ENCODE measurements at places on chromosomes 16 and 17.

GRCh38 chr17:36545077-36545464 is 352 bp downstream of the GGNBP2 start:
- DNase-seq = no peak

DNA sequence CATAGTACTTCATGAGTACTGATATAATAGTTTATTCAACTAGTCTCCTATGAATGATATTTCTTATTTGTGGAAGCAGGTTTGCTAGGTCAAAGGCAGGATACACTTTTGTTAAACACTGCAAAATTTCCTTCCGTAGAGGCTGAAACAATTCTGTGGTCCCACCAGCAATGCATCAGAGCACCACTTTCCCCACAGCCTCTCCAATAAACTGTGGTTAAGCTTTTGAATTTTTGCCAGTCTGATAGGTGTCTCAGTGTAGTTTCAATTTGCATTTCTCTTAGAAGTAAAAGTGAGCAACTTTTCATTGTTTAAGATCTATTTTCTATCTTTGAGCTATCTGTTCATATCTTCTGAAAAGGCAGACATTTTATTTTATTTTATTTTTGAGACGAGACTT is 36.4 kb upstream of the CORO6 start:
- no peak for DNase-seq

DNA sequence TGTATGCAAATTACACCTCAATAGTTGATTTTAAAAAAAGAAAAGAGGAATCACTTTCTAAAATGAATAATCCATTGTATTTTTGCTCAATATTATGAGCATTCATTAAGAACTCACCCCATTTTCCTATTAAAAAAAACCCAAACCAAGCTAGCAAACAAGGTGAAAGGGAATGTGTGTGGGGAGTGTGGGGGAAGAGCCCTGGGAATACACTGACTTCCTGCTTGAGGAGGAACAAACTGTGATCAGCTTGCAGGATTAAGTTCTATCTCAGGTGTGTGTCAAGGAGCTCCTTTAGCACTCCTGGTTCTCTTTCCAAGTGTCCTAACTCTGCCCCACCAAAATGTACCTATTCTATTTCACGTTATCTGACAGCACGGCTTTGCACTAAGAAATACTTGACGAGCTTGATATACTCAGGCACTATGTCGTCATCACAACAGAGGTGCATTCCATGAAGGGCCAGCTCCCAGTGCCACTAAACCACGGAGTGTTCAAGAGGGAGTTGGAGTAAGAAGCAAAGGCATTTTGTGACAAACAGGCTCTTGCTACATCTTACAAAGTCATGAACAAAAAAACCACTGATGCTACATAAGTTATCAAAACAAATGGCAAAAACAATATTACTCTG is 73.2 kb downstream of the MYH10 start:
- no peak for DNase-seq

DNA sequence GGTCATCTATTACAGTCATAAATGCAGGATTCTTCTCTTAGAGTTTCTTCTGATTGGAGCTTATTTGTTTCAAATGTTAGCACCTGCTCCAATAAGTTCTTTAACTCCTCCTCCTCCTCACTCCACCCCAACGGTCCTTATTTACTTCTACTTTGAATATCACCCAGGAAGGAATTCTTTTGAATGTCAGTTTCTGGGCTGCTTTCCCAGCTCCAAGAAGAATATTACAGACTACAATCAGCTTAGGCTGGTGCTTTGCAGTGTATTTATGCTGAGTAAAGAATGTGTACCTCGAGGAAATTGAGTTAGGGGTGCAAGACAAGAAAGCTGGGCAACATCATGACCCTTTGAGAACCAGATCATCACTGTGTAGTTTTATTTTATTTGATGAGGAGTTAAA is 30.8 kb downstream of the MAP3K3 start:
- no peak for DNase-seq

DNA sequence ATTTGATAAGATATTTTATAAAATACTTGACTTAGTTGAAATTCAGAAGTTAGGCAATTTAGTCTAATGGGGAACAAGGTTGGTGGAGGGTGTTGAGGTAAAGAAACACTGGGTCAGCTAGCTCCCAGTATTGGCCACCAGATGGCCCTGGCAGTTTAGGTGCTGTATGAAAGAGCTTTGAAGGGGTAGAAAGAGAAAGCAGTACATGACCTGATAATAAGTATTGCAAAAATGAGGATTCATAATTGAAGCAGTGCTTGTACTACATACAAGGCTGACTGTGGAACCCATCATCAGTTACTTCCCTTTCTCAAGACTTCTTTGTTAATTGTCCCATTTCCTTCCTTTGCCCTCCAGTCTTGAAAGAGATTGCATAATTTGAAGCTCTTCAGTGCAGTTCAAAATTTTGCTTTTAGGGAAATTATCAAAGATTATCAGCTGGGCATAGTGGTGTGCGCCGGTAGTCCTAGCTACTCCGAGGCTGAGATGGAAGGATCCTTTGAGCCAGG is 29.4 kb downstream of the TANC2 start:
- peak; percentile 92 for DNase-seq

GRCh38 chr16:65196420-65197075 is 74.7 kb upstream of the CDH11 start:
- no peak for DNase-seq

DNA sequence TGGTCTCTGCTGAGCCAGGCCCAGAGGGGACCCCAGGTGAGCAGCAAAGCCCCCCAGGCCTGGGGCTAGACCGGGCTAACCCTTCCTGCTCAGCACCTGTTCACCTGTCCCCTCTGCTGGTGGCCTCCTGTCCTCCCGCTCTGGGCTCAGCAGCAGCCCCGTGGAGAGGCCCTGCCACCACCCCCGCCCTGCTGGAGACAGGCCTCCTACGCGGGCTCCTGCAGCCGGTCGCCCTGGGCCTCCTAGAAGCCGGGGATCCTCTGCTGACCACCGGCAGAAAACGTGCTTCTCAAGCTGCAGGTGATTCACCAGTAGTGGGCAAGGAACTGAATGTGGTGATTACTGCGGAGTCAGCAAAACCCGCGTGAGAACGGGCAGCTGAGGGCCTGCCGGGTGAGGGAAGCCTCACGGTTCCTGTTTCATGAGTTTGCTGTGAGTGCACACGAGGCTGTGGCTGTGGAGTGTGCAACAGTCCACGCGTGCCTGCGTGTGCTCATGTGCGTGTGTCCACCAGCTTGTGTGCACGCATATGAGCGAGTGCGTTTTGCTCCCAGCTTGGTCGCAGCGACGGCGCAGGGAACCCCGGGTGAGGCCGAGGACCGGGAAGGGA is 792 bp downstream of the SECTM1 start:
- no peak for DNase-seq

- no peak for DNase-seq
These were observed 282.4 kb upstream of the EEF2KMT start for GRCh38 chr16:5379954-5380353.

DNA sequence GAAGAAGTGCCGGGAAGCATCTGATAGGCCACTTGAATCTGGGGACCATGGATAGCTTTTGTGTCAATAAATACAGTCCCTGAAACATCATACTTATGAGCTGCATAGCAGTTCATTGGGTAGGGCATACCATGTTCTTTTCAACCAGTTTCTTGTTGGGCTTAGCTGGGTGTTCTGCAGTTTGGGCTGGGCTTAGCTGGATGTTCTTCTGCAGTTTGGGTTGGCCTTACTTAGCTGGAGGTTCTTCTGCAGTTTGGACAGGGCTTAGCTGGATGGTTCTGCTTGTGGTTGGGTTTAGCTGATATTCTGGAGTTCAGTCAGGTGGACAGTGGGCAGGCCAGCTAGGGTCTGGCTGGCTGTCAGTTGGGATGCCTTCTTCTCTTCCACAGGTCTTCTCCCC is 52.1 kb downstream of the LCMT1 start:
- DNase-seq = no peak

DNA sequence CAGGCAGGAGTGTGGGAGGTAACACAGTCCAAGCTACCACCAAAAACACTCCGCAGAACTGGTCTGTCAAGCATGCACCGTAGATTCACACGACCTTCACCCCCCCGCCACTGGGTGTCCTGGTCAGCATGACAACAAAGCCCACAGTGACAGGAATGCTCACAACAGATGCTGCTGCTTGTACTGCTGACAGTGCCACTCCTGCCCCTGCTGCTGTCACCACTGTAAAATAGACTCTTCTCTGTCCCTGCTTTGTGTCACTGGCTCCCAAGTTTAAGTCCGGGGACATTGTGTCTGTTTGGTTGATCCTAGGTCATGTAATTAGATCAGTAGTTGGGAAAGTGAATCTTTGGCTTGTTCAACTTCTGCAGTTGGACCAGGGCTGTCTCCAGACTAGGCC is 7.0 kb upstream of the ODF4 start:
- DNase-seq = no peak

- DNase-seq = no peak
These were observed 12.0 kb downstream of the VAC14 start for GRCh38 chr16:70788668-70789594.

GRCh38 chr17:19513897-19514488 is 19.7 kb upstream of the SLC47A1 start:
- DNase-seq = peak; percentile 72

DNA sequence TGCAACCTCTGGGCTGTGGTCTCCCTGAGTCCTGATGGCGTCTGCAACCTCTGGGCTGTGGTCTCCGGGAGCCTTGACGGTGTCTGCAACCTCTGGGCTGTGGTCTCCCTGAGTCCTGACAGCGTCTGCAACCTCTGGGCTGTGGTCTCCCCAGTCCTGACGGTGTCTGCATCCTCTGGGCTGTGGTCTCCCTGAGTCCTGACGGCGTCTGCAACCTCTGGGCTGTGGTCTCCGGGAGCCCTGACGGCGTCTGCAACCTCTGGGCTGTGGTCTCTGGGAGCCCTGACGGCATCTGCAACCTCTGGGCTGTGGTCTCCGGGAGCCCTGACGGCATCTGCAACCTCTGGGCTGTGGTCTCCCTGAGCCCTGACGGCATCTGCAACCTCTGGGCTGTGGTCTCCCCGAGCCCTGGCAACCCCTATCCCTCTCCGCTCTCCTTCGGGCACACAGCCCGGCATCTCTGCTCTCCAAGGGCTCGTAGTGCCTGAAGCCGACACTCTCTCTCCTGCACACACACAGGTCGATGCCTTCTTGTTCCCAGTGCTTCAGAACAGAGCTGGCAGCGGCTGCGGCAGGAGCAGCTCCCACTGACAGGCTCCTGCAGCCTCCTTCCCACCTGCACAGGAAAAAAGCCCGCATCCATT is 45.6 kb downstream of the METRNL start:
- no peak for DNase-seq

DNA sequence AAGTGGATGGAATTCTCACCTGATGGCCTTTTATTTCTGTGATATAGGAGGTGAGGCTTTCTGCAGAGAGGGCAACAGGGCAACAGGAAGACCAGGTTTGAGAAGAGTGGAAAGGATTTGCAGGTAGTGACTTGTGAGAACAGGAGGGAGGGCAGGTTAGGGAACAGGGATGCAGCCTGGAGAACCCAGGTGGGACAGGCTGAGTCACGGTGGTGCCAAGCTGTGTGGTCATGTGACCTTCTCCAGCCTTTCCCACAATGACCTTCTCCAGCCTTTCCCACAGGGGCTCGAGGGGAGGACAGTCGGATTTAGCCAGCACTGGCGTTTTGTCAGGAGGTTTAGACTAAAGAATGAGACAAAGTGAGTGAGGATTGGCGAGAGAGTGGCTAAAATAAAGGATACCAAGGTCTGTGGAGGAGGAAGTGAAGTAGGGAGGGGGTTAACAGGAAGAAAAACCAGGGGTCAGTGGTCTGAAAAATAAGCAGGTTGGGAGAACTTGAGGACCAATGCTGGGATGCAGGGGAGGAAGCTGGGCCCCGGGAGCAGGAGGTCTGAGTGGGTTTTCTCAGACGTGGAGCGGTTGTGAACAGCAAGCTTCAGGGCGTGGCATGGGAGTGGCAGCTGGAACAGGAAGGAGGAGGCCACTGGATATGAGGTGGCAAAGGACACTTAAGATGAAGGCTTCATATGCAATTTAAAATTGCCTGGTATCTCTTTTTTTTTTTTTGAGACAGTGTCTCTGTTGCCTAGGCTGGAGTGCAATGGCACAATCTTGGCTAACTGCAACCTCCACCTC is 37.7 kb downstream of the DNAH2 start:
- no peak for DNase-seq

GRCh38 chr17:57506774-57507127 is 238.3 kb downstream of the CCDC182 start:
- DNase-seq = no peak

GRCh38 chr16:56349711-56350161 is 75.6 kb downstream of the AMFR start:
- no peak for DNase-seq

DNA sequence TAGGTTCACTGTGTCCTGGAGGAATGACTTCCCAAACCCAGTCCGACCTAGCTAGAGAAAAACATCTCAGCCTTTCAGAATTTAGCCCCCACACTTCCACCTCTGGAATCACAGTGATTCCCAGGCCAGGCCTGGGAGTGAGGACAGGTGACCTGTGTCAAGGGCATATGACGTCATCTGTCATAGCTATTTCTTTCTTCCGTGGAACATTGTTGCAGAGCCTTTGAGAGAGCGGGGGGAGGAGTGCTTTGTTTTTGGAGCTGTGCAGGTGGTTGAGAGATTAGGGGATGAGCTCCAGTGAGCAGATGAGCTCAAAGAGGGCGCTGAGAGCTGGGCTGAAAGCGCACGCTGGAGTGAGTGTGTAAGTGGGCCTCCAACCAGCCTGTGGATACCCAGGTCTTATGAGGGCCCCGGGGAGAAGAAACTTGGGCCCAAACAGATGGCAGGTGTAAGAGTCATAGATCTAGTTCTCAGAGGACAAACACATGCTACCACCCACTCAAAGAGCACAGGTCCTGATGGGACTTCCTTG is 344.8 kb downstream of the SNX29 start:
- DNase-seq = no peak

DNA sequence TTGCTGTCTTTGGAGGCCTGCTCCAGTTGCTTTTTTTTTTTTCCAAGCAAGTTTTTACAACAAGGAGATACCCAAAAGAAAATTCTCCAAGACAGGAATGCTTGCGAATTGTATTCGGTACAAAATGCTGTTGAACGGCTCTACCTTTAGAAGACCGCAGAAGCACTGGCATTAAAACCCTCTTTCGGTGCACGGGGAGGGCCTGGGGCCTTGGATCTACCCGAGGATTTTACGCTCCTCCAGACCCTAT is 1.3 kb upstream of the HELZ start:
- no peak for DNase-seq

DNA sequence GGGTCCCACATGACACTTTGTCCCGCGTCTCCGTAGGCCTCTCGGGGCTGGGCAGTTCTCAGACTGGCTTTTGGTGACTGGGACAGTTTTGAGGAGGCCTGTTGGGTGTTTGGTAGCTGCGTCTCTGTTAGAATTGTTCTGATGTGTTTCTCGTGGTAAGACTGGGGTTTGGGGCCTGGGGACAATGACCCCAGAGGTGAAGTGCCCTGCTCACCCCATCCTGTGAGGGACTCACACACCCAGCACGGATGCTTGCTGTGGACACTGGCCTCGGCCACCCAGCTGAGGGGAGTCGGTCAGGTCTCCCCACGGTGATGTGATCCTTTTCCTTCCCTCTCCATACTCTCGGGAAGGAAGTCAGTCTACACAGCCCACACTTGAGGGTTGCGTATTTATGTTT is 50.3 kb downstream of the METRNL start:
- DNase-seq = no peak

- no peak for DNase-seq
These were observed 119.5 kb downstream of the MSI2 start for GRCh38 chr17:57375770-57376225.

Data from OCI-M1 (cell line).